Activated CD8-positive, alpha-beta memory T cell treated with anti-CD3 and anti-CD28 coated beads, Interleukin-2, amount 10 ng/mL, durations not matched to agents 7 days and 5 days (primary cell): ENCODE measurements at places on chromosomes 12 and 14. TPM values are rescaled to one million over a fixed set of nuclear protein-coding genes. Genes with fewer than 3 reads are reported as not detected.
A peak's percentile ranks its signal among the peaks of the same experiment; 100 is the strongest.

DNA sequence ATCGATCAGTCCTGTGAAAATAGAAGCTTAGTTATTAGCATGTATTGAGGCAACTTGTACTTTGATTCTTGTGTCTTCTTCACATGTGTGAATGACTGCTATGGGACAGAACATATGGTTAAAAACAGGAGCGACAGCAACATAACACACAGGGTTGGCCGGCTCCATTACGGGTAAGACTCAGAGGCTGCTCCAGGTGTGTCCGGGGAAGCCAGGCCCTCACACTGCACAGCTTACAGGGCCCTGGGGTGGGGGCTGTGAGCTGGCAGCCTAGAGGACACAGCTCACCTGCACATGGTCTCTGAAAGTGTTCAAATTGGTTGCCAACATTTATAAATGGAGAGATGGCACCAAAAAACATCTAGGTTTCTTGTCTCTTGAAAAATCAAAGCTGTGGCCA lies 31.1 kb downstream of the TCHP start:
- DNase-seq, result no peak

DNA sequence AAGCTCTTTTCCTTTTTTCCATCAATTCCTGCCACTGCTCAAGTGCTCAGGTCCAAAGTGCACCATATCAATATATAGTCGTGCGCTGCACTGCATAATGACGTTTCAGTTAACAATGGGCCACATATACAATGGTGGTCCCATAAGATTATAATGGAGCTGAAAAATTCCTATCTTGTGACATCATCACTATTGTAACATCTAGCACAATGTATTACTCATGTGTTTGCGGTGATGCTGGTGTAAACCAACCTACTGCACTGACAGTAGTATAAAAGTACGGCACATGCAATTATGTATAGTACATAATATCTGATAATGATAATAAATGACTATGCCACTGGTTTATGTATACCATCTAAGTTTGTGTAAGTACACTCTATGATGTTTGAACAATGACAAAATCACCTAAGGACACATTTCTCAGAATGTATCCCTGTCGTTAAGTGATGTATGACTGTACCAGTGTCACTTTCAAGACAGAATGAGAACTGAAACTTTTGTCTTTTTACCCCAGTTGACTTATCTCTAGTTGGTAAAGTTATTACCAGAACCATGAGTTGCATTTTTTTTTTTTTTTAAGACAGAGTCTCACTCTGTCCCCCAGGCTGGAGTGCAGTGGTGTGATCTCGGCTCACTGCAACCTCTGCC lies 53.7 kb upstream of the INSM2 start:
- no peak for DNase-seq

GRCh38 chr14:64688811-64689281 lies 15.4 kb upstream of the PLEKHG3 start:
- no peak for DNase-seq

DNA sequence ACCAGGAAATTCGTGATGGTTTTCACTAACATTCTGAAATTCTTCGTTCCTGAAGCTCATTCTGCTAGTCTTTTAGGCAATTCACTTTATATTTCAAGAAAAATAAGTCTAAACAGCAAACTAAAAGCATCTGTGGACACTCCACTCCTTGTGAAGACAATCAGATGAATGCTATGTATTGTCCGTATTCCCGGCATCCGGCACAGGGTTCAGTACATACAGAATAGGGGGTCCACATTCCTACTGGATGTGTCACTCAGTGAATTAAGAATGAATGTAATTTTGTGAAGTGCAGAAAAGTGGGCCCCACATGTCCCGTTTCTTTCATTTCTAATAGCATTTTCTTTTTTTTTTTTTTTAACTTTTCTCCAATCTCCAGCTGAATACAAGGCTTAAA lies 241.3 kb downstream of the GRIN2B start:
- DNase-seq, result no peak

DNA sequence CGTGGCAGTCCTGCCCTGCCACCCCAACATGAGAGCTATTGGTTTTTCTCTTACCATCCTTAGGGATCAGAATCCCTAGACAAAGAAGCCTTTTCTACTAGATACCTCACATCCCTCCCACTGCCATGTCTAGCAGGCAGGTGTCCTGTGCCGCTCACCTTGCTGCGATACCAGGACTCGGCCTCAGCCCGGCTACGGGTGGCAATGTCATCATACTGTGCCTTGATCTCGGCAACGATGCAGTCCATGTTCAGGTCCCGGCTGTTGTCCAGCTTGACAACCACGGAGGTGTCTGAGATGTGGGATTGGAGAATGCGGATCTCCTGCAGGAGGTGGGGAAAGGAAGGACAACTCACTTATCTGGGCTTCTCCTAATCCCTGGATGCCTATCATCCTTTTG lies 4.5 kb downstream of the KRT83 start:
- peak; percentile 23 for DNase-seq

GRCh38 chr12:57530396-57531142 lies 7.9 kb downstream of the MBD6 start:
- no peak for DNase-seq

DNA sequence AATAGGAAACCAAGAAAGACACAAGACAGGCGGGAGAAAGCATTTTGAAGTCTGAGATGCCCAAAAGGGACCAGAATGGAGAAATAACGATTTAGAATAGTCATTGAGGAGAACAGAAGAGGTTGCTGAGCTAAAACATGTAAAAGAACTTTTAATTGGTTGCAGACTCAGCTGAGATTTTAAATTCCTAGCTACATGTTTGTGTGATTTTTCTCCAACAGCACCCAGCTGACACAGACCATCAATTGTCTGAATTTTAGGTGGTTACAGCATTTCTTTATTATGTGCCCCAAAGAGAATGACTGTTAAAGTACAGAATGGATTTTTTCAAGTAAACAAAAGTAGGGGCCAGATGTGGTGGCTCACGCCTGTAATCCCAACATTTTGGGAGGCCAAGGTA lies 50.3 kb downstream of the BAZ1A start:
- no peak for DNase-seq

DNA sequence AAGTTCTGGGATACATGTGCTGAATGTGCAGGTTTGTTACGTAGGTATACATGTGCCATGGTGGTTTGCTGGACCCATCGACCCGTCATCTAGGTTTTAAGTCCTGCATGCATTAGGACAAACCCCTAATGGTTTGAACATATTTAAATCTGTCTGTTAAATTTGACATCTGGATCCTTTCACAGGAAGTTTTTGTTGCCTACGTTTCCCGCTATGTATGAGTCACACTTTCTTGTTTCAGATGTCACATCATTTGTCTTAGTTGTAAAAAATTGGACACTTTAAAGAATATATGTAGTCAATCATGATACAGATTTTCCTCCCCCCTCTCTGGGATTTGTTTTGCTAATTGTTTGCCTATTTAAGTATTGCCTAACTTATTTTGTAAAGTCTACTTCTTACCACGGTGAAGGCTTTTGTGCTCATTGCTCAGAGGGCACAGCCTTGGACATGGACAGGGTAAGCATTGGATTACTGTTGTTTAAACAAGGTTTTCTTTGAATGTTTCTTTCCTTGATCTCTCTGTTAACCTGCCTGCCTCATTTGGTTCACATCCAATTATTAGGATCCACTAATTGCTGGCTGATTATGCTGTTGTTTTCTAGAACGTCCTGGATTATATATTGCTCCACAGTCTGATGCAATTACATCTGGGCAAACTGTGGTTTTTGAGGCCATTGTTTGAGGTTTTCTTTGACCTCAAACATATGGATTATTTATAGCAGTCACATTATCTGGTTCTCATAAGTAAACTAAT lies 1441.4 kb downstream of the AACS start:
- DNase-seq, result no peak

GRCh38 chr12:71558445-71558844 lies 105.2 kb downstream of the ZFC3H1 start:
- no peak for DNase-seq

- no peak for DNase-seq
Observed at GRCh38 chr14:39107591-39107996, 4.6 kb upstream of the SEC23A start.

DNA sequence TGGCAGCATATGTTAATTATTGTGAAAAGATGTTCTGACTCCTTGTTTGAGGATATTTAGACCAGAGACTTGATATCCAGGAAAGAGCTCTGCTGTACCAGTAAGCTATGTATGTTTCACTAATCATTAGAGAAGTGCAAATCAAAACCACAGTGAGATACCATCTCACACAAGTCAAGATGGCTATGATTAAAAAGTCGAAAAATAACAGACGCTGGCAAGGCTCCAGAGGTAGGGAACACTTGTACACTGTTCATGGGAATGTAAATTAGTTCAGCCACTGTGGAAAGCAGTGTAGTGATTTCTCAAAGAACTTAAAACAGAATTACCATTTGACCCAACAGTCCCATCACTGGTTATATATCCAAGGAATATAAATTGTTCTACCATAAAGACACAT lies 171.6 kb downstream of the DPY19L2 start:
- DNase-seq, result no peak

DNA sequence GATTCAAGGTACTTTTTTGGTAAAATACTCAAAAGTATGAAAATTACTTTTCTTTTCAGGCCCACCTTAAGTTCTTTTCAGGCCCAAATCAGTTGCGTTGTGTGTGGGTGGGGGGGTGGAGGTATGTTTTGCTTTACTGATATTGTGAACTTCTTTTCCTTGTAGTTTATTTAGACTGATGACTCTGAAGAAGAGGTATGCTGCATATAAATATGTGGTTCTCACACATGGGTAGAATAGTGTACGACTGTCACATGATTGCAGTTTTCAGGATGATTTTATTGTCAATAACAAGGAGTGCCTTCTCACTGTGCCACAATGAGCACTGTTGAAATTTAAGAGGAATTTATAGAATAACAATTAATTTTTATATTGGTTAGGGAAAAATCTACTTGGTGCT lies 166.6 kb upstream of the ATP2B1 start:
- DNase-seq, result no peak

DNA sequence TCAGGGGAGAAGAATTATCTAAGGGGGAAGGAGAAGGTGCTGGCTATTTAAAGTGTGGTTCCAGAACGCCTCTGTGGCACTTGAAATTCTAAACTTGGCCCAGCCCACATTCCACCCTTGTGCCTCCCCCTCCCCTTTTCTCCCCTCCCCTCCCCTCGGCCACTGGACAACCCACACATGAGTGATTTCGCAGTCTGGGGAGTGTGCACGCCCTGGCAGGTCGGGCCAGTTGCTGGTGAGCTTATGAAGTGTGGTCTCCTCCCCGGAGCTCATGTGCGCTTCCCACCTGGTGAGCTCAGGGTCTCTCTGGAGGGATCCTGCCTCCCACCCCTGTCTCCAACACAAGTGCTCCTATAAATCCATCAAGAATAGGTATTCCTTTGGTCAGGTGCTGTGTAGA lies at the start of gene SLC6A13:
Gene SLC6A13 (minus strand): TSS at position 20 of the 400 bp plus-strand sequence. CDS start 2,784 bp downstream, outside the sequence.
- DNase-seq, result no peak

DNA sequence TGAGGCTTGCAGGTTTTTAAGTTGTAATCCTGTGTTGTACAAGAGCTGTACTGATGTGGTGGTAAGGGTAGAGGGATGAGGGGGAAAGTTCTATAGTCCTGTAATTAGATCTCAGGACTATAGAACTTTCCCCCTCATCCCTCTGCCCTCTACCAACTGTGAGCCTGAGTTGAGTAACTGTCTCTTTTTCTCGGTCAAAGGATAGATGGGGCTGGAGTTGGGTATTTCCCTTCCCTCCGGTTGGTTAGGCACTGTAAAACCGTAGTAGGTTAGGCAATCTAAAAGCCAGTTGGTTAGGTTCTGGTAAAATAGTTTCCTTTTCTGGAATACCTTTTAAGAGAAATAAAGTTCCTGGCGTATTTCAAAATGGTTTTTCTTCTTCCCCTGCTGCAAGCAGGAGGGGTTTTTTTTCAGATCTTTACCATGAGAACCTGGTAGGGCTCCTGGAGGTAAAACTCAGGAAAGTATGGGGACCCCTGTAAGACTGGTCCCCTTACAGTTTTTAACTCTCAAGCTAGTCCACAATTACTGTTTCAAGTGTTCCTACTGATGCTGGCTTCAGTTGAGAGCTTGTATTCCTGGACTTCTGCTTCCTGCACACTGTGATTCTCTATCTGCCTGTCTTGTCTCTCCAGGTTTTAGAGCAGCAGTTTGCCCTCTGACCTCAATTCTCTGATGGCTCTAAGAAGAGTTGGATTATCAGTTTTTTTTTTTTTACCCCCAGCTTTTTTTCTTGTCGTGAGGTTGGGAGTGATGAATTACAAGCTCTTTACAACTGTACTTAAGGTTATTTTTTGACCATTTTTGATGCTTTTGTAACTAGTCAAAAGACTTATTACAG lies 58.7 kb downstream of the FUT8 start:
- DNase-seq, result no peak

The RNU4-1 gene
- total RNA-seq, result 780 TPM

The NOS1 gene
- not detected for total RNA-seq

The DAO gene
- not detected for total RNA-seq

The MAP1LC3B2 gene
- 1.7 TPM for total RNA-seq

The CMA1 gene
- total RNA-seq, result not detected

The IFNG-AS1 gene
- total RNA-seq, result 0.38 TPM

The POMT2 gene
- 16.2 TPM for total RNA-seq

The TBC1D30 gene
- total RNA-seq, result 0.26 TPM
